Stimulated activated CD4-positive, alpha-beta T cell treated with anti-CD3 and anti-CD28 coated beads, Interleukin-2, amount 100 ng/mL, for 24 hours (primary cell): ENCODE measurements at places on chromosomes 7 and 10.

- no peak for DNase-seq
These were observed 24.8 kb downstream of the KCNH2 start for GRCh38 chr7:150953061-150953997.

DNA sequence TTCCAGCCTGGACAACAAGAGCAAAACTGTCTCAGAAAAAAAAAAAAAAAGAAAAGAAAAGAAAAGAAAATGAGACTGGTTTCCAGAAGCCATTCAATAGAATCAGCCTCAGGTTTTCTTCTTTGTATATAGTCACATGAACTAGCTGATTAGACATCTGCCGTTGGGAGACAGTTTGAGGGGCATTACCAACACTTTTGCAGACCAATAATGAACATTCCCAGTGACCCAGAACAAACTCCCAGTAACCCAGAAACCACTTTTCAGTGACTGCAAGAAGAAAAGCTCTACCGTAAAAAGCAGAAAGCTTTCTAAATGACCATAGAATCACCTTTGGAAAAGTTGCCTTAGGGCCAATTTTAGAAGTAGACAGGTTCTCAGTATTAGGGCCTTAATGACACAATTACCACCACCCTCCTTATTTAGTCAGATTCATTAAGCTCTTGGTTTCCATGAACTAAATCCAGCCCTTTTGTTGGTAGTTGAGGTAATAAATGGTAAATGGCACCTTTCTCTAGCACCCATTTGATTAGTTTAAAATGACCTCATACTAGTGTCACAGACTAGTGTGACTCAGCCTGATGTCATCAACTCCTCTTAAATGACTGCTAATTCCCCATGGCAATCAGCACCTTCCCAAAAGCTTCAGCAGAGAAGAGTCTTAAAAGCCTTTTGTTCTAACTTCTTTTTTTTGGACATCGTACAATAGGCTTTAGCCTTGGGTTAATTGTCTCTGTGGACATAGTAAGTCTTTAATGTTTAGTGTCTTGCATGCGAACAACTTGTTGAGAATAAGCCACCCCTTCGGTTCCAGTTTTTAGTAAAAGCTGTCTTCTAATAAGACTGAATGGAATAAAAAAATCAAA, 33.6 kb upstream of the XRCC2 start:
- no peak for DNase-seq

GRCh38 chr10:29648114-29648982, 13.6 kb upstream of the SVIL start:
- peak; percentile 13 for DNase-seq

GRCh38 chr7:138917771-138918170, 63.4 kb downstream of the KIAA1549 start:
- no peak for DNase-seq

GRCh38 chr7:21675255-21675654, 132.4 kb downstream of the DNAH11 start:
- DNase-seq = no peak

DNA sequence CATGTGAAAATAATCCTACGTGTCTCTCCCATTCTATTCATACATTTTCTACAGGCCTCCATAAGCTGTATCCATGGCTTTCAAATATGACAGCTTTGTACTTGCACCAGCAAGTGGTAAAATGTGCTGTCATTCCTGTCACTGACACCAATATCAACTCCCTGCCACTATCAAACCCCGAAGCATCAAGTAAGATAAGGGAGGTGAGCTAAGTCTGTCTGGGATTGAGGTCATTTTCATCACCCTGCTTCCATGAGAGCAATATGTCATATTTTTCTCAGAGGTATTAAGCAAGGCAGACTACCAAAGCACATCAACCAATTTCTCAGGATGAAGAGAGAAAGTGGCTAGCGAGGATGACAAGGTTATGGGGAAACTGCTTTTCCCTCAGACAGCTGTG, 11.1 kb downstream of the GPR22 start:
- no peak for DNase-seq

- DNase-seq = no peak
These were observed 35.8 kb upstream of the TRUB1 start for GRCh38 chr10:114902151-114902550.

DNA sequence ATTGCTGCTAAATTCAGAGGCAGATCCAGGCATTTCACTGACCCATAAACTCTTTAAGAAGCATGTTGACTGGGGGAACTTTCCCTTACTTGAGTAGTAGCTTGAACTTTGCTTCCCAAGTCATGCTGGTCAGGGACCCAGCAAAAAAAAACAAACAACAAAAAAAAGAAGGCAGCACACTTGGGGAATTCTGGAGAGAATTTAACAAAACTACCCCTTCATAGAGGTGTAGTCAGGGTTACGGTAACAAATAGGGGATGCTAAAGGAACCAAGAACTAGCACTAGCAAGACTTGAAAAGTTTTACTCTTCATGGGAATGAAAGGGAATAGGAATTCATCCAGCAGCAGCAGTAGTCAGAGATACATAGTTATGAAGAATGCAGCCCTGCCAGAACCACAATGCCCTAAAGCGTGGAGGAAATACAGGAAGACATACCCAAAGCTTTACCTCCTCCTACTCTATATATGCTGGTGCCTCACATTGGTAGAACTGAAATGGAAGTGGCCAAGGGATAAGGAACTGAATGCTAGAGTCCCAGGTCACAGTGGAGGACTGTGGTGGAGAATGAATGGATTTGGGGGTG, 67.3 kb downstream of the PHYHIPL start:
- no peak for DNase-seq

DNA sequence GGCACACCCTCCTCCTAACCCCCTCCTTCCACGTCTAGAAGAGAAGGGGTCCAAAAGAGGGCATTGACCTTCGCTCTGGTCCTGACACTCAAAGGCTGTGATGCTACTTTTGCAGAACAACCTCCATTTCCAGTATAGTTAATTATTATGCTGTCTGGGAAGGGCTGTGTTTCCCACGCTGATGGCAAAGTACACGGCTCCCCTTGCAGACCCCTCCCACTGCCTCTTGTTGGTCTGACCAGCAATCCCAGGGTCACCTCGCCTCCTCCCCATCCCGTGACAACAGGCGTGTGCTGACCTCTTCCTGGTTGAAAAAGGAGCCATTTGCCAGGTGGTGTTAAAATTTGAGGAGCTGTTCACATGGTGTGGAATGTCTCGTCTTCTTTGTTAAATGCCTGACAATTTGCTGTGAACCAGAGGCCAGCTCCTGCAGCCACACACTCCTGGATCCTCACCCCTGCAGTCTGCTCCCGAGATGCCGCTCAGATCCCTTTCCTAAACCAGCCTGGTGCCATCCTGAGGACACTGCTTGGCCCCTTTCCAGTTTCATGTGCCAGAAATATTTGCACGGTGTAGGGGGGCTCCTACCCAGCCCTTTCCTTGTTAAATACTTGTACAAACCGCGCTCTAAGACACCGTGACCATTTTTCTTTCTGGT, 321.7 kb downstream of the WDR37 start:
- no peak for DNase-seq

DNA sequence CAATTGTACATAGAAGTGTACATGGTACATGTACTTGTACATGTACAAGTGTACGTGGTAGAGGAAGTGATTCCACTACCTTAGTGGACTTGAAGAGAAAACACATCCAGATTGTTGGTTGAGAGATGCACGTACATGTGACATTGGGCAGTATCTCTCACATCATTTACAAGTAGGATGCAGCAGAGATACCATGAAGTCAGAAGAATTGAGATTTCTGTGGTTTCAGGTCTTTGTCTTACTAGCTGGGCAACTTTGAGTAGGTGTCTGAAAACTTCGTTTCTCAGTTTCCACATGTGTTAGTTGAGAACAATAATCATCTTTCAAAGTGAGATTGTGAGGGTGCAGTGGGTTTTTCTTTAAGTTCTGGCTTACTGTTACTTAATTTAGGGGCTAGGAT, 21.5 kb downstream of the CLDN12 start:
- no peak for DNase-seq

GRCh38 chr10:54587971-54588370, 213.1 kb downstream of the PCDH15 start:
- DNase-seq = no peak

DNA sequence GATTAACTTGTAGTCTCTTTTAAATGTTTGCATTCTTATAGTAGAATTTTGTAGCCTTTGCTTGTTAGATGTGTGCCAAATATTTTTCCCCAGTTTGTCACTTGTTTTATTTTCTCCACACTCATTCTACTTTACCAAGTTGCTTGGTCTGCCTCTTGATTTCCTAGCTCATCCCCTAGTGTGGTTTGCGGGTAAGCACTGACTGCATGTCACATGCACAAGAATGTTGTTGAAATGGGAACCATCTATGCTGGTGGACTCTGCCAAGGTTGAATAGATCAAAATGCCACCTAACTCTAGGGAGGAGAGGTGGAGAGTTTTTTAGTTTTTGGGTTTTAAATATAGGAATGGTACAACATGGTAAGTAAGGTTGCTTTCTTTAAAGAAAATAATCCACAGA, 47.6 kb downstream of the FZD1 start:
- no peak for DNase-seq

GRCh38 chr7:80159802-80160201, 25.2 kb downstream of the GNAI1 start:
- no peak for DNase-seq

- no peak for DNase-seq
These were observed 285.8 kb upstream of the COBL start for GRCh38 chr7:51602376-51602775.

GRCh38 chr7:127587663-127588018, 570 bp upstream of the ARF5 start:
- no peak for DNase-seq

DNA sequence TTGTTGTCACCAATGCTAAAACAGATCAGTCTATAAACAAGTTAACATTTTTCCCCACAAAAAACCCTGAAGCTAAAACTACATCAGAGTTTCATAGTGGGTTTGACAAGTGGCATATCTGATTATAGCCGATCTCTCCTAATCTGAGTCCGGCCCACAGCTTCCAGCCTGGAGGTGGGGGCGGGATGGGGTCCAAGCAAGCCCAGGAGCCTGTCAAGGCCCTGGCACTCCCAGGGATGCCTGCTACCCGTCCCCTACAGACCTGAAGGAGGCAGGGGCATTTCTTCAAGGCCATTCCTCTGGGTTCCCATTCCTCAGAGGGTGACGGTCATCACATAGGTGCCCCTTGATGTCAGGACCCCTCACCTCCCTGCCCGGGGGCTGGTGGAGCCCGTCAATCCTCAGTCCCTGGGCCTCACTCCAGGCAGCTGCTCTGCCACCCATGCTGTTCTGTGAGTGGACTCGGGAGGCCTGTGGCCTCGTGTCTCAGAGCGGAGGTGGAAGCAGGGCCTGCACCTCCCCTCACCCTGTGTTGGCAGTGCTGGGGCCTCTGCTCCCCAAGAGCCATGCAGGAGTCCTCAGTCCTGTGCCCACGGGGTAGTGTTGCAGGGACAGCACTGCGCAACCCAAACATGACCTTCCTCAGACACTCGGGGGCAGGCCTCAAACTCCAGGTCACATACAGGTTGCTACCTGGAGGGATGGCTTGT, 8.8 kb downstream of the DPYSL4 start:
- DNase-seq = no peak

GRCh38 chr7:44366986-44367385, 41.6 kb upstream of the CAMK2B start:
- no peak for DNase-seq

GRCh38 chr7:155756322-155756721, 55.9 kb downstream of the SHH start:
- DNase-seq = no peak
